CD4-positive, CD25-positive, alpha-beta regulatory T cell (primary cell): ENCODE measurements at places on chromosomes 13 and 19. TPM values are rescaled to one million over a fixed set of nuclear protein-coding genes. Genes with fewer than 3 reads are reported as not detected.

Gene BRME1
- 0.53 TPM for polyA plus RNA-seq

Gene TMIGD2
- polyA plus RNA-seq, result 16.9 TPM

Gene RPL18A
- polyA plus RNA-seq, result 3,137 TPM

Gene RASIP1
- polyA plus RNA-seq, result 0.22 TPM

Gene ADAMTSL5
- polyA plus RNA-seq, result 0.86 TPM

Gene WASF3
- not detected for polyA plus RNA-seq

Gene ZNF225
- 3.9 TPM for polyA plus RNA-seq

Gene STOML3
- polyA plus RNA-seq, result not detected
